Left lung (tissue), 14 donors: ENCODE measurements at places on chromosomes 1 and 21. TPM values are rescaled to one million over a fixed set of nuclear protein-coding genes. Genes with fewer than 3 reads are reported as not detected.
A peak's percentile ranks its signal among the peaks of the same experiment; 100 is the strongest.

GRCh38 chr1:16986113-16986512 is 5.7 kb upstream of the MFAP2 start:
- DNase-seq: no peak

DNA sequence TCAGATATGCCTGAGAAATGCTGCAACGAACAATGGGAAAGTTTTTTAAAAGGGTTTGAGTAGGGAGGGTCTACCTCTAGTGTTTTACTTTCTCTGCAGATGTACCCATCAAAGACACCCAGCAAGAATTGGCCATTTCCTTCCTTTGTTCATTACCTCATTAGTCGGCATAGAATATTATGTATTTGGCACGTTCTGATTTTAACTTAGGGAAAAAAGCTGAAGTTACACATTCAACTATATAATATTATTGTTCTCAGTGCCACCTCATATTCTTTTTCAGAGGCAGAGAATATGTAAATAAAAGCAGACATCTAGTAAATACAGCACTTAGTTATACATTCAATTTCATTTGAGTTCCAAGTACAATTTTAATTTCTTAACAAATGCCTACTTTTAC is 83.7 kb upstream of the PPP2R5A start:
- no peak for DNase-seq

GRCh38 chr1:9629445-9630201 is 21.9 kb upstream of the PIK3CD start:
- DNase-seq: peak; percentile 85

The RAB25 gene
- 57.6 TPM for polyA plus RNA-seq
